ENCODE measurements at places on chromosomes 1 and 21. TPM values are rescaled to one million over a fixed set of nuclear protein-coding genes. Genes with fewer than 3 reads are reported as not detected.

MECR gene
- total RNA-seq = 20.7 TPM

CCDC27 gene
- not detected for total RNA-seq

LCA5L gene
- total RNA-seq = 0.66 TPM

SHE gene
- total RNA-seq = 0.15 TPM

C1orf115 gene
- 0.50 TPM for total RNA-seq
